ENCODE measurements at places on chromosomes 7 and 10.

DNA sequence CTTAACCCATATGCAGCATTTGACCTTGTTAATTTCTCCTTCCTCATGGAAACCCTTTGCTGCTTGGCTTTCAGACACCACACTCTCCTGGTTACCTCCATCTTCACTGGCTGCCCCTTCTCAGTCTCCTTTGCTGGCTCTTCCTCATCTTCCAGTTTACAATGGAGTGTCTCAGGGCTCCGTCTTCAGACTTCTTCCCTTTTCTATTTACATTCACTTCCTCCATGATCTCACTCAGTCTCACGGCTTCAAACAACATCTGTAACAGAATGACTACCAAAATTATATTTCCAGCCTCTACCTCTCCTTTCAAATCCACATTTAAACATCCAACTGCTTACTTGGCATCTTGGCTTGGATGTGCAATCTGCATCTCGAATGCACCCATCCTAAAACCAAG is 140.4 kb downstream of the DKK1 start:
- no peak for DNase-seq

DNA sequence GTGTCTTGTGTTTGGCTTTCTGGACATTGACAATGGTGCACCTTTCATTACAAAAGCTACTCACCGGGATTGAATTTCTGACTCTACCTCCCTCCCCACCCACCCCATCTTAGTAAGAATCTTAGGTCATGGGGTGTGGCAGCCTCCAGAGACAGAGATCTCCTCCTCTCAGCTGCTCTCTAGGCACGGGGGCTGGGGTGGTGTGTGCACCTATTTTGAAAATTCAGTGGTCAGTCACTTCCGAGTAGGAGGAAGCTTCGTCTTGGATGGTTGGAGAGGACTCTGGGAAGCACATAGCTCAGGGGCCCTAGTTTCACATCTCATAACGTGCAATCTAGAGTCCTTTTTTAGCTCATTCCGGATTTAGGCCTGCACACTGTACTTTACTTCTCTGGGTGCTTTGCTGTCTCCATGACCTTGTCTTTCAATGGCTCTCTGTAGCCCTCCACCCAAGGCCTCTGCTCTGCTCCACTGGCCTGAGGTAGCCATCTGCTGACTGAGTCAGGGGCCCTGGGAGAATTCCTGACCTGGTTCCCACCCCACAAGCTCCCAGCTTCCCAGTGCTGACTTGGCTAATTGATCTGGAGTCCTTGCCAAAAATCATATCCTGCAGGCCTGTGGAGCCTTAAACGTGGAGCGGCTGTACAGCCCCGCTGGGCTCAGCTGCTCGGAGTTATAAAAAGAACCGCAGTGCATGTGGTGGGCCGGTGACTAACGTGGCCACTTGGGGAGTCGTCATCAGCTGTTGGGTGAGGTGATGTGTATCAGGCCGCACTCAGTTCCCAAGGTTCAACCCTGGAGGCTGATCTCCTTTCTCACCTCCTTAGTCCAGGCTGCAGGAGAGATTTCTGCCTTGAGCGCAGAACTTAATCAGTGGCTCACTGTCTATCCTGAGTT is 19.3 kb upstream of the ADAMTS14 start:
- DNase-seq = no peak

DNA sequence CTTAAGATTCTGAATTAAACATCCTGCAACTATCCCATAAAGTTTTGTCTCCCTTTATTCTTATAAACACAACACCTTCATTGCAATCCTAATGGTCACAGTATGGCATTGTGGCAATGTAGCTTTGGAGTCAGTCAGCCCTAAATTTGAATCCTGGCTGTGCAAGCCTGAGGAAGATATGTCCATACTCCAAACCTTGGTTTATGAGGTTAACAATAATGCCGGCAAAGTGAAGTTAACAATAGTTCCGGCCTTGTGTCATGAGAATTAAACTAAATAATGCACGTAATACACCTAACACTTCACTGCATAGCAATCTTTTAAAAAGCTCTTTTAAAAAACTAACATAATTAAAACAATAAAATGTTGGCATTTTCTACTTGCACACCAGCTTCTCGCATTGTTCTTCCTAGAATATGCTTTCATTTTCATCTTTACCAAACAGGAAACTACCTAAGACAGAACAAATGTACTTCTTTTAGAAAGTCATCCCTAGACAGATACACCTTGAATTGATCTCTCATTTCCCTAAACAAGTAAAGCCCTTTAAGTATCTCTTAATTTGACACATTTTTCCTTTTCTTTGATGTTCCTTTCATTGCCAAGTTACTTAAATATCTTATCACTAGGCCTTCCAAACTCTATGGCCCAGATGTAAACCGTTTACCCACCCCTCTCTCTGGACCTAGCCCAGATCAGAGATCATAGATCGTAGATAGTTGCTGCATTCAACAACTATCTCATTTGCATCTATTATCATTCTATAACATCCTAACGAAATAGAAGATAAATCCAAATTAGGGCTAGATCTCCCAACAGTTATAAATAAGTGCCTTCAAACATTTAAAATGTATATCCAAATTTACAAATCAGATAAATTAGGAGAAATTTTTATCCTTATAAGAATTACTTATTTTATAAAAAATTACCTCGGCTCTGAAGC is 66.7 kb downstream of the CREB3L2 start:
- DNase-seq = no peak

- no peak for DNase-seq
These were observed 313.4 kb upstream of the C7orf33 start for GRCh38 chr7:148277042-148277660.

DNA sequence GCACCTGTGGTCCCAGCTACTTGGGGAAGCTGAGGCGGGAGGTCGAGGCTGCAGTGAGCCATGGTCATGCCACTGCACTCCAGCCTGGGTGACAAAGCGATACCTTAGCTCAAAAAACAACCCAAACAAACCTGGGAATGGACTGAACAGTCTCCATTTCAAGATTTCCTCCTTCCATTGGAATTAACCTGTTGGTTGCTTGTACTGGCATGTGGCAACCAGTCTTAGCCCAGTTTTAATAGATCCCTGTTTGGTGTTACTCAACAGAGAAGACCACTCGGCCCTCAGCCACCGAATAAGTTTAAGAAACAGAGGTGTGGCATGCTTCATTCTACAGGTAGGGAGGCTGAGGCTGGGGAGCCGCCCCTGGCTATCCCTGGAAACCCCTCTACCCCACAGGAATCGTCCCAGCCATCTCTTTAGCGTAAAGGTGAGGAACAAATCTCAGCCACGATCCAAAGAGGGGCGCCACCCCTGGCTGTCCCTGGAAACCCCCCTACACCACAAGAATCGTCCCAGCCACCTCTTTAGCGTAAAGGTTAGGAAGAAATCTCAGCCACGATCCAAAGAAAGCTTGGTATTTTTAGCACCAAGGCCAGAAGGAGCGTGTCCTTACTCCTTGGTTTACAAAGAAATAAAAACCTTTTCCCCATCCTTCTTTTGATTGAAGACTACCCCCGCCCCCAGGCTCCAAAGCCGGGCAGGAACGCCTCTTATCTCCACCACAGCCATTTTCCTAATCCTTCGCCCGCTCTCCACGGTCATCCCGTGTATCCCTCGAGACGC is 861 bp upstream of the TSPAN14 start:
- no peak for DNase-seq

DNA sequence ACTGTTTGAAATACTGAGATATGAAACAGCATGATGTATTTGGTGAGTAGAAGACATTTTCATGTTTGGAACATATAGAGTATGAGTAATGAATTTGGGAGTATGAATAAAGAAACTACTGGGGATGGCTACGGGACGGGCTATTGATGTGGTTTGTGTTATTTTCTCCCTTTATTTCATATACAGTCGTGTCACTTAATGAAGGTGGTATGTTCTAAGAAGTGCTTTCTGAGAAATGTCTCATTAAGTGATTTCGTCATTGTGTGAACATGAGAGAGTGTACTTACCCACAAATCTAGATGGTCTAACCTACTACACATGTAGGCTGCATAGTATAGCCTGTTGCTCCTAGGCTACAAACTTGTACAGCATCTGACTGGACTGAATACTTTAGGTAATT is 106.3 kb downstream of the CCNY start:
- no peak for DNase-seq

GRCh38 chr10:43846968-43847367 is 198.3 kb upstream of the ZNF32 start:
- no peak for DNase-seq

- DNase-seq = no peak
These were observed 13.8 kb upstream of the PITRM1 start for GRCh38 chr10:3186368-3186767.

DNA sequence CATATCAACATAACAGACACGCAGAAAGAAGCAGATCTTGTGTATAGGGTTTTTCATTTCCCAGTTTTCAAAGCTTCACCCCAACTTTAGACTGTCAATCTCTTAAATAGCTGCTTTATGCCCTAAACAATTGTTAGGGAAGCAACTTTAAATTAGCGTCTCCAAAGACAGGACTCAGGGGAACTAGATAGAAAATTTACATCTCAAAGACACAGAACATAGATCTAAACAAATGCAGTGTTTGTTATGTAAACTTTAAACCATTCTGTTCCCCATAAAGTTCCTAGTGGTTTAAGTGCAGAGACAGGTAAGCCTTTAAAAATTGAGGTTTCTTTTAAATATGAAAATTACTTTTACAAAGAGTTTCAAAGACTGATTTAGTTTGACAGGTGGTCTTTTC is 379.2 kb upstream of the GHITM start:
- DNase-seq = no peak

- DNase-seq = no peak
These were observed 46.7 kb upstream of the LOXL4 start for GRCh38 chr10:98314532-98315284.

GRCh38 chr10:114902151-114902550 is 35.8 kb upstream of the TRUB1 start:
- no peak for DNase-seq

DNA sequence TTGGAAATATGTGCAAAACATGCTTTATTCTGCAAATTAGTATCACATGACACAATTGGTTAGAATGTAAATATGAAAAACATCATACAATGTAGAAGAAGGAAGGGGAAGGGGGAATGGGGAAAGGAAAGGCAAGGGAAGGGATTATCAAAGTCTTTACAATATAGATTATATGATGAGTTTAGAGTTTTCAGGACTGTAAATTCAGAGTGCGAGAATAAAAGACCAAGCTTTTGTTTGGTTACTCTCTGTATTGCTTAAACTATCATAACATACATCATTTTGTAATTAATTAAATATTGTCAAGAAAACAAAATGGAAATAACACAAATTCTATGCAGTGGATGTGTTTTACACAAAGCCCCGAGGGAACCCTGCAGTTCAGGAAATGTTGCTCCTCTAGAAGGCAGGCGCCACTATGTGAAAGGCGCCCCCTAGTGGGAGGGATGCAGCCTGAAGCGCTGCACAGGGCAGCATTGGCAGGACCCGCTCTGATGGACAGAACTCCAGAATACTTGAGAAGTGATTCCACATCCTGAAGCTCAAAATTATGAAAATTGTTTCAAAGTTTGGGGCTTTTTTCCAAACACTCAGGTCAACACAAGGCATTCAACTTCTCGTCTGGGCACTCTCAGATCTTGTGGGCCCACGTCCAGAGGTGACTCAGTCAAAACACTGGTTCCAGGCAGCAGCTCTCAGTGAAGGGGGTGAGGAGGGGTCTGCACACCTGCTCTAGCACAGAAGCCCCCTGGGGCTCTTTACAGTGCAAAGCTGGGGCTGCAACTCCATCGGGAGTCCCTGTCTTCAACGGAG is 31.6 kb upstream of the TMEM254 start:
- DNase-seq = no peak

GRCh38 chr7:1345796-1346755 is 113.2 kb downstream of the MICALL2 start:
- DNase-seq = no peak

DNA sequence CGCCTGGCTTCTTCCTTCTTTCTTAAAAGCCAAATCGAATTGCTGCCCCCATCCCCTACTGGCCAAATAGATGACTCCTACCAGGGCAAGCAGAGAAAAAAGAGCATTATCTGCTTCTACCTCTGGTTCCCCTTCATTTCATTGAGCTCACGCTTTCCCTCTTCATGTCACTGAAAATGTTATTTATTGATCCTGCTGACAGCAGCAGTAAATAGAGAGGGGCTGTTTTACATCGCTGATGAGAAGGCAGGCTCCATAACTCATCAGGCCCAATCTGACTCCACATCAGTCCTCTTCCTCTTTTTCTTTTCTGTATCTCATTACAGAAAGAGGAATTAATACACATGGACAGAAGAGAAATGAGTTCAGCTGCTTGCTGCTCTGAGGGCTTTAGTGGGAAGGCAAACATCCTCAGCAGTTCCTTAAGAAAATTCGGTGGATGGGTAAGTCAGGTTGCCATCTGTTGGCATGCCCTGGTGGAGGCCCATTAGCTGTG is 904.1 kb downstream of the KCNMA1 start:
- no peak for DNase-seq

- no peak for DNase-seq
These were observed 12.6 kb upstream of the NPFFR1 start for GRCh38 chr10:70296406-70296899.

GRCh38 chr7:108016841-108017775 is 14.1 kb upstream of the LAMB1 start:
- DNase-seq = no peak

- no peak for DNase-seq
These were observed 124.5 kb downstream of the SEMA3E start for GRCh38 chr7:83524277-83525075.

GRCh38 chr10:112115781-112116385 is 67.7 kb downstream of the GPAM start:
- no peak for DNase-seq

DNA sequence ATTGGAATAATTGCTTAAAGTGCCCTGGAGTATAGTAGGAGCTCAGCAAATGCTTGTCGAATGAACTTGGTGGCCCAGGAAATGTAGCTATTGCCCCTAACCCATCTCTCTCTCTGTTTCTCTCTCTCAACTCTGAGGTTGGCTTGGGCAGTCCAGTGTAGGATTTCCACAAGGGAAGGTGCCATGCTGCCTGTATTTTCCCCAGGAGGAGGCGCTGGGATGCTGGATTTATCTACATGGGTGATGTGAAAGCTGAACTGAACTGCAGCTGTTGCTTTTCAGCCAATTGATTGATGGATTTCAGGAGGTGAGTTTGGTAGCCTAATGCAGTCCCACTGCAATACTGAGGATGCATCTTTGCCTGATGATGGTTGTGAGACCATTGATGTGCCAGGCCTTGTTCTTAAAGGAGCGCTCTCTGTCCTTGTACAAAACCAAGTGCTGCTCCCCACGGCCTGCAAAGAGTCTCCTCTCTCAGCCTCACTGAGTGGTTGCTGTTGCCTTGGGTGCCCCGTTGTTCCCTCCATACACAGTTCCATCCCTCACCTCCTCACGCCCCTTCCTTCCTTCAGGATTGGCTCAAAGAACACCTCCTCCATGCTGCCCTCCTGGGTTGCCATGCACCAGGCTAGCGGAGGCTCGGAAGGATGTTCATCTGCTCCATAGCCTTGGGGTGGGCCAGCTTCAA is 200.6 kb downstream of the GLRX3 start:
- DNase-seq = no peak

- DNase-seq = no peak
These were observed 3.6 kb downstream of the ODAD2 start for GRCh38 chr10:27995311-27995710.

Data from esophagus squamous epithelium (tissue), 5 donors.